ENCODE measurements at places on chromosomes 2 and 18.

GRCh38 chr18:46331316-46331715 lies 227.1 kb downstream of the HAUS1 start:
- DNase-seq, result no peak

- no peak for DNase-seq
Measured at GRCh38 chr18:69357590-69357989, 43.1 kb upstream of the DOK6 start.

DNA sequence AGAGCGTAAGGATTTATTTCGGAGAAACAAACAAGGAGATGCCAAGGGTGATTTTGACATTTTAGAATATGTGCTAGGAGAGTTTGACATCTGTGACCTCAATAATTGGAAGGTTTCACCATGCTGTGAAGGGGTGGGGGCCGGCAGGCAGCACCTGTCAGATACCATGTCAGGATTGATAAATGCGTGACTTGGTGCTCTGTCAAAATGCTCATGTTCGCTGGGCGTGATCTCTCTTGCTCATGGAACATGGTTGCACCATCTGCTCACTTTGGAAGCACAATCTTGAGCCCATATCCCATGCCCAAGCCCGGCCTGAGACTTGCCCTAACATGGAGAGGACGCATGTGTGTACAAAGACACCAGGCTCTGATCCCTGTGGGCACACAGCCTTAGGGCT lies 347.6 kb downstream of the RNF144A start:
- no peak for DNase-seq

GRCh38 chr2:195600778-195601177 lies 56.2 kb upstream of the SLC39A10 start:
- DNase-seq, result no peak

DNA sequence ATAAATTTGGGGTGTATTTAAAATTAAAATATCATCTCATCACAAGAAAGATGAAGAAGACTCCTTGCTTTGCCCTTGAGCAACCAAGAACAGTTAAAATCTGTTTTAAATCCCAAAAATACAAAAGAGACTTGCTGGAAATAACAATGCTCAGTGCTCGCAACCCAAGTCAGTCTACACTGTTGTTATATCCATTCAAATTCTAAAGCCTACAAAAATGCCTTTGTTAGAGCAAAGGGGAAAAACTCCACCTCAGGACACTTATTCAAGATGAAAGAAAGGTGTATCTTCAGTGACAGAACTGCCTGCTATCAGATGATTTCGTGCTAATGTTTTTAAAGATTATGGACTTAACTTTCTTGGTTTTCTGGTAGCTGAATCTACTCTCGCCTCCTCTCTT lies 111.9 kb upstream of the TANK start:
- DNase-seq, result no peak

- DNase-seq, result no peak
Measured at GRCh38 chr2:119724656-119725485, 34.9 kb upstream of the PTPN4 start.

DNA sequence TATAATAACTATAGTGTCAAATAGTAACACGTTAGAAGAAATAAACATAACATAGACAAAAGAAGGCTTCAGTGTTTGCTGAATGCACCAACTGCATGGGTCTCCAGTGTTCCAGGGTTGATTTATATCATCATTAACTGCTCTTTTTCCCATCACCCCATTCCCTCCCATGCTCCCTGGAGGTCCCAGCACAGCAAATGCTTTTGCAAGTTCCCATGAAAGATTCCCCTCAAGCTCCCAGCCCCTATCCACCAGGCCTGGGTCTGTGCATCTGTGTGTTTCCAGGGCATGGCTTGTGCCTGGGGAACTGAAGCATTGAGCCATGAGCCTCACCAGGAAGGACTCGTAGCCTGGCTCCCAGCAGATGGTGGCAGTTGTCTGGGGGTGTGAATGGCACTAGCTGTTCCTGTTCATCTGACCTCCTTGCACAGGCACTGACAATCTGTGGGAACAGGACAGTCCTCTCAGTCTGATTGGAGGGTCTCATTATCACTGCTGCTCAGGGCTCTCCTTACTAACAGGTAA lies 164.6 kb upstream of the RMP24 start:
- no peak for DNase-seq

DNA sequence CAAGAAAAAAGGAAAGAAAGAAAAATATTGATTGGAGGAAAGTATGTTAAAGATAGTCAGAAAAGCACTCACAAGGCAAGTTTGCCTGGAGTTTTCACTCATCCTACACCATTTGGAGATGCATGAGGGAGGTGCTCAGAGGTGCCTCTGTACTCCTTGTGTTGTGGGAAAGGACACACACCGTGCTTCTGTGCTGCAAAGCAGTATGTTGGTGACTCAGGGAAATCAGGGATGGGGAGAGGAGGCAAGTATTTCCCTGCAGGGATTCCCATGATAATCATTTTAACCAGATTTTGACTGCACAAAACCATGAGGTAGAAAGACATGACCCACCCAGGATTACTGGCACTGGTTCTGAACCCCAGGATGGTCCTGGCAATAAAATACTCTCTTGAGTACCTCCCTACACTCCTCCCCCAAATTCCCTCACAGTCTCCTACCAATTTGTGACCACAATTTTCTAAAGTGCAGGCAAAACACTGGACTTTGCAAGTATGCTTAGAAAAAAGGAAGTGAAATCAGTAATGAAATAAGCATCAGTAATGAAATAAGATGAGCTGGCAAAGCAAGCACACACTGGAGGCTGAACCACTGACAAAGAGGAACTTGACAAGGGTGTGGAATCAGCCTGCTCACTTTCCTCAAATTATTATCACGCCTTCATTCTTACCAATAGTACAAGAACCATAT lies 155.5 kb upstream of the ACVR2A start:
- DNase-seq, result no peak

DNA sequence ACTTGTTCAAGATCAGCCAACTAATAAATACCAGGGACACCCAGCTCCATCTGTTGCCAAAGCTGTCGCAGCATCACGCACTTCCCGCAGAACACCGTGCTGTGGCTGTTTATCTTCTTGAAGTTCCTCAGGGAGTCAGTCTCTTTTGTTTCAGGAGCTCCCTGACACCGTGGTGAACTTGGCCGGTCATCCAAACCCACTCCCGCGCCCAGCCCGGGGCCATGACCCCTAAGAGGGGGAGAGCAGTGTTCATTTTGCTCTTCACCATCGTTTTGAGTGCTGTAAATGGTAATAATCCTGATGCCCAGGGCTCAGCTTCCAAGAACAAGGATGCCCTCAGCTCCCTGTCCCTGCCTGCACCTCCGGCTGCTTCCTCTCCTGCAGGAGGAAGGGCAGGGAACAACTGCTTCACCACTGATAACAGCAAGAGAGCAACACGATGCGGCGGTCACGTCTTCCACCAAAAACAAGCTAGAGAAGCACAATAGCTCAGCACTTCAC lies 131.4 kb downstream of the SEPTIN10 start:
- DNase-seq, result no peak

DNA sequence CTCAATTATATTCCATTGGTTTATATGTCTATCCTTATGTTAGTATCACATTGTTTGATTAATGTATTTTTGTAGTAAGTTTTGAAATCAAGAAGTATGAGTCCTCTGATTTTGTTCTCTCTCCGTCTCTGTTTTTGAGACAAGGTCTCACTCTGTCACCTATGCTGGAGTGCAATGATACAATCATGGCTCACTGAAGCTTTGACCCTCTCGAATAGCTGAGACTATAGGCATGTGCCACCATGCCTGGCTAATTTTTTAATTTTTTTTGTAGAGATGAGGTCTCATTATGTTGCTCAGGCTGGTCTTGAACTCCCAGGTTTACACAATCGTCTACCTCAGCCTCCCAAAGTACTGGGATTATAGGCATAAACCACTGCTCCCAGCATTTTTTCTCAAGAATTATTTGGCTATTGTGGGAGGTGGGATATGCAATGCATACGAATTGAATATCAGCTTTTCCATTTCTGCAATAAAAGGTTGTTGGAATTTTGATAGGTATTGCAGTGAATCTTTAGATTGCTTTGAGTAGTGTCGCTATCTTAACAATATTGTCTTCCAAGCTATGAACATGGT lies 17.7 kb upstream of the GORASP2 start:
- no peak for DNase-seq

GRCh38 chr18:35703043-35703688 lies 121.6 kb downstream of the GALNT1 start:
- no peak for DNase-seq

GRCh38 chr18:8264861-8265411 lies 344.3 kb upstream of the RAB12 start:
- DNase-seq, result no peak

Measured in CD8-positive, alpha-beta memory T cell (primary cell).